ENCODE measurements at places on chromosomes 6 and 20.

DNA sequence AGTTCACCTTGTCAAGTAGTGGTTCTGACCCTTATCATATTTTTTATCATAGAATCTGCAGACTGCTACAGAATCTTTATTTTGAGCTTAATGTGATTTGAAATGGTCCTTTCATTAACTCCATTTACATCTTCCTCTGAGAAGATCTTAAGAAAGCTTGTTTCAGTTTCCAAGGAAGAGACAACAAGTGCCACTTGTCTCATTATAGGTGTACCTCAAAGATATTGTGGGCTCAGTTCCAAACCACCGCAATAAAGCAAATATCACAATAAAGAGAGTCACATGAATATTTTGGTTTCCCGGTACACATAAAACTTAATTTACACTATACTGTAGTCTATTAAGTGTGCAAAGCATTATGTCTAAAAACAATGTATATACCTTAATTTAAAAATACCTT is 66.4 kb upstream of the ATXN1 start:
- no peak for DNase-seq

- no peak for DNase-seq
Observed at GRCh38 chr20:15162079-15162647, 824.8 kb upstream of the FLRT3 start.

GRCh38 chr6:76000629-76001028 is 71.8 kb downstream of the IMPG1 start:
- DNase-seq: no peak

DNA sequence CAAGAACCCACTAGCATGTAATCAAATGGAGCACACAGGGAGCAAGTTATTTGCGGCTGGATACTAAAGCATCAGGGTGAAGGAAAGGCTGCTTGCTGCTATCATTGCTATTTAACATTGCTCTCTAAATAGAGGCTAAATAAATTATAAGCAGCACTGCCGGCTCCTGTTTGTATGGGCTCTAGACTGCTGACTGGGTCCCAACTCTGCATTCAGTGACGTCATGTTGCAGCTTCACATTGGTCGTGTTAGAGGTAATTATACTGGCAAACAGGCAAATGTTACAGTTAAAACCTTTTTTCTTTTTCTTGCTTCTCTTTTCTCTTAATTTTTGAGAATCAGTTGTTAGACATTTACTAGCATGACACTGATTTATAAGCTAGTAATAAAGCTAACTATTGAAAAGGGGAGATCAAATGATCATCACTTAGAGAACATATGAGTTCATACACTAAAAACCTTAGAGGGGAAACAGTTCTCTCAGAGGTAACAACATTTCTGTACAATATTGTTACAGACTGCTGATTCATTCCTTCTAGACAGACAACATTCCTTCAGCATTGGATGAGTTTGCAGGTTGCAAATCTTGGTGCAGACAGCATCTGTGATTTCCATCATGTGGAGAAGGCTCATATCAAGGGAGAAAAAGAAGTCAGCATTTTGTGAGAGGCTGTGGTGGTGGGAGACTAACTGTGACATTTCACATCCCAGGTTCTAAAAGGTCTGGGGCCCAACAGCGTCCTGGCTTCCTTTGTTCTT is 15.9 kb downstream of the RFPL4B start:
- no peak for DNase-seq

DNA sequence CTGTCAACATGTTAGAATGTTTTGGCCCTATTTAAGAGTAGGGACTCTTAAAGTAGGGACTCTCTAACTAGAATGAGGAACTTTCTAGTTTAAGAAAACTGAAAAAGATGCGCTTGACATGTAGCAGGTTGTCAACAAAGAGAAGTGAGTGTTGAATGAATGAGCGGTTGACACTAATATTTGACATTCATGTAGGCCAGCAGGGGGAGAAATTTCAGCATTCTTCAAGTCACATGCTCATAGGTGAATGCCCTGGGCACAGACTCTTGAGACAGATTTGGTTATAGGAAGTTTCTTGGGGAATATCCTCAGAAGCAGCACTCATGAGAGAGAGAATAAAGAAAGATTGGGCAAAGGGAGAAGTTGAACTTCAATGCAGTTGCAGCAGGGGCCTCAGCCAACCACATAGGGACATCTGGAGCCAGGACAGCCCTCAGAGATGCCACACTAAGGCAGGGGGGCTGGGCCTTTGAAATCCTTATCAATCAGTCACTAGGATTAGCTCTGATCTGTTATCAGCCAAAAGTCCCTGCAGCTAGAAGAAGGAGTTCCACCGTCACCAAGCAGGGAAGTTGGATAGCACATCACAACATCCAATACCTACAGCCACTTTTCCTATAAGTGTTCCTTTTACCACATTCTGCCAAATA is 145.1 kb upstream of the FKBP1C start:
- DNase-seq: no peak

- DNase-seq: no peak
Observed at GRCh38 chr20:38079353-38079752, 45.8 kb downstream of the RPRD1B start.

DNA sequence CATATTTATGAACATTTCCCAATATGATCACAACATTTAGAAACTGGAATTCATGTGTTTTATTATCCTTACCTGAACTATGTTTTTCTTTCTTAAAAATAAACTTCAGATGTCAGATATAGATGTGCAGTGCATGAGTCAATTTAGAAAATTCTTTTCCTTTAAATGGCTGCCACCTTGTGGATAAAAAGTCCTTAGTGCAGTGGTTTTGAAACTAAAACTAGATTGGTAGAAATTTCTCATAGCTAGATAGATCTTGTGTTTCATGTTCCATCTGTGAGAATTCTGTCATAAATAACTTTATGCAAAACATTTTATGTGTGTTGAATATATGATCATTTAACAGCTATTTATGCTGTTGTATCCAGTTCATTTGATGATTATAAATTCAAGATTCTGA is 134.9 kb downstream of the KLHL32 start:
- DNase-seq: no peak

DNA sequence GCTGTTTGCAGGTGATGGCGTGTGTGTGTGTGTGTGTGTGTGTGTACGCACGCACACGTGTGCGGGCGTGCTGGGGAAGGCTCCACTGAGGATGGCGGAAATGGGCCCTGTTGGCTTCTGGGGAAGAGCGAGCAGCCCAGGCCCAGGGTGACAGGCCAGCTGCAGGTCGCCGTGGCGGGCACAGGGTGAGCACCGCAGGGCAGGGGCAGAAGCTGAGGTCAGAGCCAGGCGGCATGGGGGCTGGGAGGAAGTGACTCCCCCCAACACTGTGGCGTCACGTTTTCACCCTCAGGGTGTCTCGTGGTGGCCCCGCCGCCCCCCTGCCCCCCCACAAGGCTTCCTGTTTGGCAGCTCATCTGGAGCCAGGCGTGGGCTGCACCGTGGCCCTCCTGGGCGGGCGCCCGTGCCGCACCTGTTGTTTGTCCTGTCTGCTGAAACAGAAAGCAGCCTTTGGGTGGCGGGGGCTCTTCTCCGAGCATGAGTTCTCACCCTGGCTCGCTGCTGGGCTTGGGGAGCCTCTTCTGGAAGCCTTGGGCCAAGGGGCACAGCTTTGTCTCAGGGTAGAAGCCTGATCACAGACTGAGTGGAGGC is 7.1 kb downstream of the RBM38 start:
- DNase-seq: no peak

DNA sequence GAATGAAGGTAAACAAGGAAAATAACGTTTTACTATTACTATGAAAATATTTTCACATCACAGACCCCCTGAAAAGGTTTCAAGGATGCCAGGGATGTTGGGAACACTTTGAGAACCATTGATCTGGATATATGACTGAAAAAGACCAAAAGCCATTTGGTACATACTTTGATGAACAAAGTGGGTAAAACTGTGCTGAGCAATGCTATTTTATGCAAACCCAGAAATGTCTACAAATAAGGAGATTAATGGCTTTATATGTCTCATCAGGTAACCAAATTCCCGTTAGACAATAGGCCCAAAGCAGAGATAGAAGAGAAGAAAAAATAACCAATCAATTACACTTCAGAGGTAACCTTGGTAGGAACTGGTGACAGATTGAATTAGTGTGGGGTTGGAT is 101.4 kb upstream of the CNKSR3 start:
- no peak for DNase-seq

DNA sequence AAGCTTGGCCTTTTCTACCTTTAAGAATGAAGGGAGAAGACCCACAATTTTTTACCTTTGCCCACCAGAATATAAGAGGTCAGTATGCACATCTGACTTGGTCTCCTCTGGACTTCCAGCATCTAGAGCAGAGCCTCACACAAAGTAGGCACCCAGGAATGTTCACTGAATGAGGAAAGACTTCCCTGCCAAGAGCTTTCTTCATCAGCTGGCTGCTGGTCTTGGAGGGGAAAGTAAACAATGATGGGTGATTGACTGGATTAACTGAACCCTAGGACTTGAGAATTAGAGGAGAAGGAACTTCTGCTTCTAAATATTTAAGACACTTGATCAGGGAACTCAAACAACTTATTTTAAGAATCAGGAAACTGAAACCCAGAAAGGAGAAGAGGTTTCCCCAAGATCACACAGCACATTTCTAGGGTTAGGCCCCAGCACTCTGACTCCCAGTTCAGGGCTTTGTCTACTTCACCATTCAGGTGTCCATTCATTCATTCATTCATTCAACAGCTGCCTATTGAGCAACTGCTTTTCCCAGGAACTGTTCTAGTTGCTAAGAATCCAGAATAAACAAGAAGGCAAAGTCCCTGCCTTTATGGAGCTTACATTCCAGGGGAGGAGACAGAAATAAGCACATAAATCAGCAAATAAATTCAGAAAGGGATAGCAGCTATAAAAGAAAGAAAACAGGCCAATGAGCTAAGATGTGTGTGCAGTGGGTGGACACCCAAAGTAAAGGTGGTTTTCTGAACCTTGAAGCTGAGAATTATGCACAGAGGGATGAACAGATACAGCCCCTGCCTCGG is 216.9 kb upstream of the LRFN2 start:
- DNase-seq: no peak

GRCh38 chr6:74467533-74468215 is 738.2 kb downstream of the COL12A1 start:
- DNase-seq: no peak

GRCh38 chr20:300345-300990 is 3.1 kb downstream of the ZCCHC3 start:
- no peak for DNase-seq

All from NCI-H2171 (cell line).